ENCODE measurements at places on chromosomes 5 and 9.

DNA sequence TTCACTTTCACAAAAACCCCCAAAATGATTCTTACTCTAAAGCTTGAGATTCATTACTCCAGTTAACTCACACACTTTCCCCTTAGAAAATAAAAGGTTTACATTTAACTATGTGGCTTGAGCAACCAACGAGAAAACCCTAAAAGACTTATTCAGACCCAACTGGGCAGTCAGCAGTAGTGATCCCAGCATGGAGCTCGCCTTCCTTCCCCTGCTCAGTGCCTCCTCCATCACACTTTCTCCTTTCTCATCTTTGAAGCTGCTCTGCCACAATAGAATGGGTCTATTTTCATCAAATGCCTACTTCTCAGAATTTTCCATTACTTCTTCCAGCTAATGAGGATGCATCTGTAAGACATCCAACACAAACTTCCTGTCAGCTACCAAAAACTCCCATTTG, 29.1 kb downstream of the RORB start:
- no peak for DNase-seq

DNA sequence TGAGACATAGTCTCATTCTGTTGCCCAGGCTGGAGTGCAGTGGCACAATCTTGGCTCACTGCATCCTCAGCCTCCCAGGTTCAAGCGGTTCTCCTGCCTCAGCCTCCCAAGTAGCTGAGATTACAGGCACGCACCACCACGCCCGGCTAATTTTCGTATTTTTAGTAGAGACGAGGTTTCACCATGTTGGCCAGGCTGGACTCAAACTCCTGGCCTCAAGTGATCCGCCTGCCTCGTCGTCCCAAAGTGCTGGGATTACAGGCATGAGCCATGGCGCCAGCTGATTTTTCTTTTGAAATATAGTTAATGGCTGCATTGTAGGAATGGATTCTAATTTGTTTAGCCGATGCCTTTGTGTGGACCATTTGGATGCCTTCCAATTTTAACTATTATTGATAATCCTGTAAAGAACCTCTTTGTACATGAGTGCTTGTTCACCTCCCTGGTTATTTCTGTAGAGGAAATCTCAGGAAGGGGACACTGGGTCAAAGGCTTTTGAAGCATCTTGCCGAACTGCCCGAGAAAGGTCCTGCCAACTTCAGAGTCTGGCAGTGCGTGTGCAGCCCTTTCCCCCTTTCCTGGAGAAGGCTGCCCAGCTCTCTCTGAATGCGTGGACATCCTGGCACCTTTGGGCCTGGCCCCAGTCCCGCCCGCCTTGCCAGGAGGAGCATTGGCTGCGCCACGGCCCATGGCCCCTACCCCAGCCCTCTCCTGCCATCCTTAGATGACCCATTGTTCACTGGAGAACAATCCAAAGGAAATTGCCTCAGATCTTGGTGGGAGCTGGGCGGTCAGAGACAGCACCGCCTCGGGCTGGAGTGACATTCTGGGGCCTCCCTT, 8.9 kb upstream of the NUP214 start:
- DNase-seq: no peak

- no peak for DNase-seq
Measured at GRCh38 chr5:3511934-3512333, 83.7 kb upstream of the IRX1 start.

DNA sequence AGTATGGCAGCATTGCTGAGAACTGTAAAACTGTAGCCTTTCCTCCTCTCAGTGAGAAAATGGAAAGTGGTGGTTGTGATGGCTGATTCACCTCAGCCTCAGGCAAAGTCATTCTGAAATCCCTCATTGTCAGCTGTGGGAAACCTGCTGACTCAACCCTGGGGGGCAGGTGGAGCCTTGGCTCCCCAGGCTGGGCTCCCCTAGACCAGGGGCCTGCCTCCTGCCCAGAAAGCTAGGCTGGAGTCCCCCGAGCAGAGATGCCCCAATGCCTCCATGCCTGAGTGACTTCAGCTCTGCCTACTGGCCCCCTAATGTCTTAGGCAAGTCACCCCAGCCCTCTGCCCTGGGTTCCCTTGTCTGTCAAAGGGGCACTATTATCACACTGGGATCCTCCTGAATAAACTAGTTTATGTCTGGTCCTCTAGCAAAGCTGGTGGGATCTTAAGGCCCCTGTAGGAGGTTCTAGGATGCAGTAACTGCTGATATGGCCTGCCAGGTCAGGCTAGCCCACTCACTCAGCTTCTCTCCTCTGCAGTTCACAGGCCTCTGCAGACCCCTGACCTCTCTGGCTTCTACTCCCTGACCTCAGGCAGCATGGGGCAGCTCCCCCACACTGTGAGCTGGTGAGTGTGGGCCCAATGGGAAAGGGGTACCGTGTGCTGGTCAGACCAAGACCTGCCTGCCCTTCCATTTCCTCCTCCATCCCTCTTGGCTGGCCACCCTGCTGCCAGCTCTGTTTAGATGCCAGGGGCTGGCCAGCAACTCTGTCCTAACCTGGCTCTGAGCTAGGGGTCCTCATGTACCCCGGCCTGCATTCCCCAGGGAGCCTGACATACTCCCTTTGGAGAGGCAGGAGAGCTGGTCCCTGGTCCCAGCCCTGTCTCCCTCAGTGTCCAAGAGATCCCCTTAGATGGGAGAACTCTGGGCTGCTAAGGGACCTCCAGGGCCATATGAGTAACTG, 24.2 kb downstream of the TCF7 start:
- peak; percentile 76 for DNase-seq

DNA sequence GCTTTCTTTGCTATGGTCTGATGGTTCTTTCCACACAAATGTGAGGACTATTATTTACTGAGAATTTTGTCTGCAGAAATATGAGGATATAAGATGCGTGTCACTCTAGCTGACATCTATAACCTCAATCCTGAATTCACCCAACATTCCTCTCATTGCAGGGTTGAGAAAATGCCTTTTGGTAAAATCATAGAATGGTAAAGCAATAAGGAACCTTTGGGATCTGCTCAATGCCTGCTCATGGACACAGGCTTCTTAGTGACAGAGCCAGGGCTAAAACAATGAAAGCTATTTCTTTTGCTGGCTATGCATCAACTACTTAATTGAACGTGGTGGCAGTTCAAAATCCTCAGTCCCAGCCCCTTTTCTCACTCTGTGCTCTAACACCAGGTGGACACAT, 199.6 kb downstream of the GAS1 start:
- peak; percentile 11 for DNase-seq

DNA sequence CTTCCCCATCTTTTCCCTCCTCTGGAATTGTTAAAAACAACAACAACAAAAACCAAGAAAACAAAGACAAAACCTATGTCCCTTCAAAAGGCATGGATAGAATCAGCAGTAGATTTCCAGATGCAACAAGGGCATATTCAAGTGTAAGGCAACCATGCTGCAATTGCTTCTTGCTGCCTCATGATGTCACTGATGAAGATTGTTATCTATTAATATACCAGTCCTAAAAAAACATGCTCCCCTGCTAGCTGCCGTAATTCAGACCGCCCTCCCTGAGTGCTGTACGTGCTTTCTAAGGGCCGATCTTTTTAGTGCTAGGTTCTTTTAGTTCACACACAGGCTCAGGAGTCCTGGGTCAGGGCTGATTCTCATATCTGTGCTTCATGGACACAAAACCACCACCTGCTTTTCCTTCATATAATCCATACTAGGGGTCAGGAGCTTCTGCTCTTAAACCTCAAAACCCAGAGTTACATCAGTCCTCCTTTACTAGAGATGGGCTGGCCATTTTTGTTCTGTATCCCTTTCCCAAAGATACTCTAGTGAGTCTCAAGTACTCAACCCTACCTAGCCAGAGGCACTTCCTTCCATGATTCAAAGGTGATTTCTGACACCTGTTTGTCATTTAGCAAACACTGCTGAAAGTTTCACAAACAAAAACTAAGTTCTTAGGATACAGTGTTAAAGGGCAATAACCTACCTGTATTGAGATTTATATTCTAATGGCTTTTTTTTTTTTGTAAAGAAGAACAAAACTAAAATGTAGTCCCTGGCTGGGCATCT, 82.1 kb downstream of the GIN1 start:
- no peak for DNase-seq

DNA sequence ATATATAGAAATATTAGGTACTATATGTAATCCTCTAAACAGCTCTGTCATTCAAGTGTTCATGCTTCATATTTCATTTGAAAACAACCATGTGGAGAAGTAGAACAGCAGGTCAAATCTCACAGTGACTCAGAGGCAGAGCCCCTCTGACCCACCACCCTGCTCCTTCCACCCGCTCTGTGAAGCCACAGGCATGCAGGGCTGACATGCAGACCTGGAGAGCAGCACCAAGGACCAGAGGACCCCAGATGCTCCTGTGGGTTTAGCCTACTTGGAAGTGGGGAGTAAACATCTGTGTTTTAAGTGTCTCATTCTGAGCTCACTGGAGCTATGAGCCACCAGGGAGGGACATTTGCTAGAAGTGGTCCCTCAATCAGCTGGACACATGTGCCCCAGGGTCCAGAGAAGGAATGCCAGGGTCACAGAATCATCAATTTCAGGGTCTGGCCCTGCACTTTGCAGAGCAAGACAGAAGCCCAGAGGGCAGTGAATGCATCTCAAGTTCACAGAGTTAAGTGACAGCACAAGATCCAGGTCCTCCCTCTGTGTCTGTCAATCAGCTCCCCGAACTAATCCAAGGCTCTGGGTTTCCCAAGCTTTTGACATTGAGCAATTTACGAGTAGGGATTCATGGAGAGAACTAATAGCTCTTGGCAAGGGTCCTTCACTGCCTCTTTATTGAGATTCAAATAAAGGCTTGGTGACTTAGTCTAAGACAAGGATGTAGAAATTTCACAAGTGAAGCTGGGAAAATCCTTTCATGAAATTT, 441.1 kb downstream of the SEMA5A start:
- DNase-seq: no peak

DNA sequence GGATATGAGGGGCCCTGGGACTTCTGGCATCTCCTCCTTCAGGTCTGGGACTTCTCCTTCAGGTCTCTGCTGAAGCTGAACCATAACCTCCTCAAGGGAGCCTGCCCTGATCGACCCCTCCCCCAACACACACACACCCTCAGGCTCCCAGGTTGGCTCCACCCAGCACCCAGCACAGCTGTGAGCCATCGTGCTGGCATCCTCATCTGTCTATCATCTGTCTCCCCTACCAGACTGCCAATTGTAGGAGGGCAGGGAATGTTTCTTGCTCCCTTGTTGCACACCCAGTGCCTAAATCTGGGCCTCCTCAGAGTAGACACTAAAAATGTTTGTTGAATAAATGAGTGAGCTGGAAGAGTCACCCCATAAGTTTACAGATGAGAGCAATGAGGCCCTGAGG, 71.4 kb downstream of the LRSAM1 start:
- DNase-seq: no peak

DNA sequence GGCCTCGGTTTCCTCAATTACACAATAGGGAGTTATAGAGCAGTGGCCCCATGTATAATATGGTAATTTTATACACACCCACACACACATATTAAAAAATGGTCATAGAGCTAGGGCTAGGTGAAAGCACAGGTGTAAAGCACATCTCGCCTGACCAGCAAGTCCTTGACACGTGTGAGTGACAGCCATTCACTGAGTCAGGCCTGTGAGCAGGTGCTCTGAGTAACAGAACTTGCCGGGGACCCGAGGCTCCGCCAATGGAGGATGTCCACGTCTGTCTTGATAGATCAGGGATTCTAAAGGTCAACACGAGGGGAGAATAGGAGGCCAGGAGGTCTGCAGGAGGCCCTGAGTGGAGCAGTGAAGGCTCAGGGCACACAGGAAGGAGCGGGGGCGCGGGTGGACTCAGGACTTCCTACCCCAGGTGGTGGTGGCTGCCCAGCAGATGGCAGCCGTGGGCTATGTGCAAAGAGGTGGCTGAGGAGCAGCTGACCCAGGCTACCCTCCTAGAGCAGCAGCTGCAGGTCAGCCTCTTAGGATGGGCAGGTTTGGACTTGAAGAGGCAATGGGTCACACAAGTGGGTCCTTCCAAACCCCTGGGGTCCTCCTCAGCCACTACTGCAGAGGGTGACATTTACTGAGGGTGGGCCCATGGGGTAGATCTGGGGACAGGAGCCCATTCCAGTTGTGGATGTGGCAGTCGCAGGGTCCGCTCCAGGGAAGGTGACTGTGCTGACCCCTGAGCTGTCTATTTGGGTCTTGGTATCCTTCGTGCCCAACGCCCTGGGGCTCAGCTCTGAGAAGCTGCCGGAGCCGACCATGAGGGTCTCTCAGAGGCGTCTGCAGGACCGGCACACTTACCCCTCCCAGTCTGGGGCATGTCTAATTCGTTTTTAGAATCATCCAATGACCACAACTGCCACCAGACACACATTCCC, 45.9 kb downstream of the PRRT1B start:
- no peak for DNase-seq

GRCh38 chr5:139847091-139847490, 51.5 kb downstream of the PSD2 start:
- no peak for DNase-seq

DNA sequence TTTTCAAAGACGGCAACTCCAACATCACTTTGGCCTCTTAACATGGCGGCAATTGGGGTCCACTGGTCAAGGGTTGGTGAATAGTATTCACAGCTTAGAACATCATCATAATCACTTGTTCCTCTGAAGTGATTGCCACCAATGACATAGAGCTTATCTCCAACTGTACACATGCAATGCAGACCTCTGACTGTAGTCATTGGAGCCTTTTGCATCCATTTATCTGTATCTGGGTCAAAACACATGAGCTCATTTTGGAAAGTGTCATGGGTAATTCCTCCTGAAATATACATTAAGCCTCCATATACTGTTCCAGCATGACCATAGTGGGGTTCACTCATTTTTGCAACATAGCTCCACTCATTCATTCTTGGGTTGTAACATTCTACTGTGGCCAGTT, 2.0 kb downstream of the KLHL9 start:
- no peak for DNase-seq

DNA sequence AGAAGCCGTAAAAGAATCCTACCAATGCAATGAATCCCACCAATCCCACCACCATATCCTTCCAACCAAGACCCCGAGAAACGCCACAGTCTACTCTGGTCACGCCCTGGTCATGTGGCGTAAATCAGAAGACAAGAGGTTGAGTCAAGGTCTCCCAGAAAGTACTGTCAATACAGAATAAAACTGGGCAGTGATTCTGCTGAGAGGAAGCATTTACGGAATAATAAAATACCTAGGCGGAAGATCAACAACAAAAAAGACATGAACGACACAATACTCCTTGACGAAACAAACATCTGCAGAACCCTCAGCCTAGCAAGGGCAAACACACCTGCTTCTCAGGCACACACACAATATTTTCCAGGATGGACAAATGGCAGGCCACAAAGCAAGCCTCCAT, 62.8 kb downstream of the GOLM1 start:
- no peak for DNase-seq

- no peak for DNase-seq
Measured at GRCh38 chr5:144028058-144028457, 142.4 kb downstream of the YIPF5 start.

DNA sequence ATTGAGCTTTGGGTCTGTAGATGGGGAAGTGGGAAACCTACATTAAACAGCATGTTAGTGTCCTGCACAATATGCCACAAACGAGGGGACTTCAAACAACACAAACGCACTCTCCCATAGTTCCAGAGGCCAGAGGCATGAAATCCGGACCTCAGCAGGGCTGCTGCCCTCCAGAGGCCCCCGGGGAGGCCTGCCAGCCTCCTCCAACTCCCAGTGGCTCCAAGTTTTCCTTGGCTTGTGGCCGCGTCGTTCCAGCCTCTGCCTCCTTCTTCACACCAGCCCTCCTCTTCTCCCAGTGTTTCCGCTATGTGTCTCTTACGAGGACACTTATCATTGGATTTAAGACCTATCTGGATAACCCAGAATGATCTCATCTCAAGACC, 13.3 kb upstream of the COL5A1 start:
- no peak for DNase-seq

GRCh38 chr5:166245556-166245955, 2045.9 kb upstream of the WWC1 start:
- no peak for DNase-seq

- no peak for DNase-seq
Measured at GRCh38 chr9:124749284-124749683, 21.8 kb downstream of the NR6A1 start.
